ENCODE measurements at places on chromosomes 16 and 17.
A peak's percentile ranks its signal among the peaks of the same experiment; 100 is the strongest.

DNA sequence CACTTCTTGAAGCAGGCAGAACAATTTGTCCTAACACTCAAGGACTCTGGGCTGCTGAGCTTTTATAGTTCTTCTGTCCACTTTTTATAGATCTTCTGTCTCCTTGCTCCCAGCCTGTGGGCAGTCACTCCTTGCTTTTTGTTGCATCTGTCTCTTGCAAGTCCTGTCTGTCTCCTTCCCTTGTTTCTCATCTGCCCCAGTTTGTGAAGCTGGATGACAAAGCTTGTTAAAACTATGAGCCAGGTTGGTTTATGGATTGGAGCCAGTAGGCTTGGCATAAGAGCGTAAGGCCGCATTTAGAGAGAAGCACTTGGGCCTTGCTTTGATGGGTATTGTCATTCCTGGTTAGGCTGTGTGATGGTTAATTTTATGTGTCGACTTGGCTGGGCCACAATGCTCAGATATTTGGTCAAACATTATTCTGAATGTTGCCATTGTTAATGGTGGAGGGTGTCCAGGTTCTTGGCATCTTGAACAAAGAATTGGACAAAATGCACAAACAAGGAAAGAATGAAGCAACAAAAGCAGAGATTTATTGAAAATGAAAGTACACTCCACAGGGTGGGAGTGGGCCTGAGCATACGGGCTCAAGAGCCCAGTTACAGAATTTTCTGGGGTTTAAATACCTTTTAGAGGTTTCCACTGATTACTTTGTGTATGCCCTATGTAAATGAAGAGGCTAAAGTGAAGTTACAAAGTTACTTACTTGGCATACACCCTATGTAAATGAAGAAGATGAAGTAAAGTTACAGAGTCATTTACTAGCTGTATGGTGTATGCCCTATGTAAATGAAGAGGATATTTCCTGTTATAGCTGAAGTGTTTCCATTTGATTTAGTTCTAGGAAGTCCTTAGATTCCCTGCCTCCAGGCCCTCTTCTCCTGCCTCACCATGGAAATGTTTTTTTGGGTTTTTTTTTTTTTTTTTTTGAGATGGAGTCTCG, 8.0 kb upstream of the CPPED1 start:
- no peak for DNase-seq

DNA sequence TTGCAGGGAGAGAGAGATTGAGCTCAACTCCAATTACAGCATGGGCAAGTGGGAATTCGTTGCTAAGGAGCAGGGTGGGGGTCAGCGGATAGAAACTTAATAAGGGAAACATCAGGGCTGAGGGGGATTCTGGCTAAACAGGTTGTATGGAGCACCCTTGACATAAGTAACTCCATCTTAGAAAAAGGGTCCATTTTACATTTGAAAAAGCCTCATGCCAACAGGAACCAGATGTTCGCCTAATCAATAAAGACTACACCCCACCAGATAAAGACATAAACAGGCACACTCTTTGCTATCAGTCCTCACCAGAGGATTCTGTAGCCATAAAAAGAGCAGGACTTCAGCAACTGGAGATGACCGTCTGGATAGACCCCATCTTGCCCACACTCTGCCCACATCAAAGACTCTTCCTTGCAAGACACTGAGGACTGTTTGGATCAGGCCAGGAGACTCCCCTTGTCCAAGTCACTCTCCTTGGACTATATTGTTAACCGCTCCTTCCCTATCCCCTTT, 1.6 kb upstream of the LRRC75A start:
- no peak for DNase-seq

- no peak for DNase-seq
Measured at GRCh38 chr17:77836557-77837041, 121.9 kb upstream of the TNRC6C start.

DNA sequence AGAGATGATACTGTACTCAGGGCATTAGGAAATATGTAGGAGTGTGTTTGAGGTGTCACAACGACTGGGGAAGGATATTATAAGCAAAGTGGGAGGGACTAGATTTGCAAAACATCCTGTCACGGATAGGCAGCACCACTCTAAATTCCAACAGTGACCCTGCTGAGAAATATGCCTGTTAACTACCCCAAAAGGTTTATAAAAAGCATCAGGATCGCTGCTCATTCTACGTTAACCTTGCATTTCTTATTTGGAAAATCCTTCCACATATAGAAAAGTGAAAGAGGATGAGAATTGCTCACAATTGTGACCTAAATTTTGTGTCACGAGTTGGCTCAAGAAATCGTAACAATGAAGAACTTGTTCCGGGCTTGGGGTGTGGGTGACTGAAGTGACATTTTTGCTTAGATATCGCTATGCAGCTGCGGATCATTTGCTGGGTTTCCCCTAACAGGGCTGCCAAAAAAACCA, 51.6 kb downstream of the N4BP1 start:
- DNase-seq, result no peak

- DNase-seq, result no peak
Measured at GRCh38 chr16:75308011-75308410, 56.6 kb upstream of the BCAR1 start.

GRCh38 chr16:2471016-2471652, at the start of gene NTN3:
Gene NTN3, plus strand, starts transcription at chr16:2471297. Its CDS starts 405 bp downstream, at chr16:2471702.
- no peak for DNase-seq

DNA sequence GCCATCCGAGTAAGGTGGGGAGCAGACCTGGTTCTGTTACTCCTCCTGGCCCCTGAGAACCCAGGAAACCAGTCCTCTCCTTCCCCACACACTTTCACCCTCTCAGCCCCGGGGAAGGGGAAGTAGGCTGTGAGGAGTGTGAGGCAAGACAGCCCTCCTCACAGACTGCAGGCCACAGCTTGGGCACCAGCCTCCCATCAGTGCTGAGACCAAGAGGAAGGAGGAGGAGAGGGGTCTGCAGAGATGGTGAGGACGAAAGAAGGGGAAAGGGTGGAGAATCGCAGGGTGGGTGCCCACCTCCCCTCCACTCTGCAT, 7.0 kb downstream of the G6PC3 start:
- no peak for DNase-seq

DNA sequence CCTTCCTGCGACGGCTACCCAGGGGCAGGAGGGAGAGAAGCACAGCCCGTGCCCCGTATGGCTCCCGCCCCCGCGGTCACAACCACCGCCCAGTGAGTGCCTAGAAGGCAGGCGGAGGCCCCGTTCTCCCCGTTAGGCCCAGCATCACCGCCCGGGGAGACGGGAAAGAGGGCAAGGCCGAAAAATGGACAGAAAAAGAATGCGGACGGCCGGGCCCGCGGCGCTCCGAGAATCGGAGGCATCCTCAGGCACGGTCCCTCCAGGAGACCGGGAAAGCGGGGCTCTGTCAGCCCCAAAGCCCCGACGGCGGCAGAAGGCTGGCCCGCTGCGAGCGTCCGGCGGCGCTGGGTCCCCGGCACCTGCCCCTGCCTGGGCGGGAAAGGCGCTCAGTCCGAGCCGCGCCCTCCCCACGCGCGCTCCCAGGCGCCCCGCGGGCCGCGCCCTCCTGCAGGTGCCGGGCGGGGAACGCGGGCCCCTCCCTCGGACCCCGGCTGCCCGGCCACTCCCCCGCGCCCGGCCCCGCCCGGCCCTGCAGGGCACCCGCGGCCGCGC, 407 bp downstream of the MCRIP1 start:
- DNase-seq, result no peak

GRCh38 chr17:8847891-8848290, 19.6 kb downstream of the PIK3R6 start:
- no peak for DNase-seq

GRCh38 chr17:50214976-50215760, 13.7 kb upstream of the COL1A1 start:
- no peak for DNase-seq

GRCh38 chr16:53876811-53877210, 172.9 kb downstream of the FTO start:
- DNase-seq, result no peak

GRCh38 chr16:24124291-24124690, 131.8 kb upstream of the CACNG3 start:
- no peak for DNase-seq

GRCh38 chr17:2621241-2621640, 27.8 kb downstream of the PAFAH1B1 start:
- no peak for DNase-seq

GRCh38 chr17:77145612-77146245, 5.0 kb downstream of the SEC14L1 start:
- DNase-seq, result peak; percentile 57

- DNase-seq, result no peak
Measured at GRCh38 chr16:67541391-67542263, 13.0 kb downstream of the RIPOR1 start.

- DNase-seq, result no peak
Measured at GRCh38 chr17:74241431-74241830, 28.1 kb downstream of the TTYH2 start.

DNA sequence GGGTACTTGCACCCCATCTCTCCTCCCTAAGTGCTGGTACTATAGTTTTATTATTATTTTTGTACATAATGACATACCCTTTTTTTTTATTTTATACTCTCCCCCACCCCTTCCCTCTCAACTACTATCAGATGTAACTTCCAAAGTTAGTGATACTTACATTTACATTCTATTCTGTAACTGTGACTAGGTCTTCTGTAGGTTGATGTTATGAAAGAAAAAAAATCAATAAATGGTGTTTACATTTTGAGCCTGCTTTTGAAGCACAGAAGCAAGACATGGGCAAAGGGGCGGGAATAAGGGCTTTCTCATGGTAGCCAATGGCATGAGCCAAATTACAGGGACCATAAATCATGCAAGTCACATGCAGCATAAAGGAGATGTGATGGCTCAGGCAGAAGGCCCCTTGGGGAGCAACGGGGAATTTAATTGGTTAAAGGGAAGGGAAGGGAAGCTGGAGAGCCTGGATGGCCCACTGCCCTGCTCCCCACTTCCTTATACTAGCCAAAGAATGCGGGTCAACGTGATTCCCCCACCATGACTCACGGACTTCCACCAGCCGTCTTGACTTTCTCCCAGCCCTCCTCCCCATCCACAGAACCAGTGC, 2.4 kb upstream of the ACSF2 start:
- DNase-seq, result no peak

GRCh38 chr17:7380855-7381683, at the start of gene TNK1:
Gene TNK1, plus strand, starts transcription at chr17:7381089. Its CDS starts 1,838 bp downstream, at chr17:7382927.
- no peak for DNase-seq

GRCh38 chr16:53085369-53085843, 30.6 kb downstream of the CHD9 start:
- DNase-seq, result no peak

DNA sequence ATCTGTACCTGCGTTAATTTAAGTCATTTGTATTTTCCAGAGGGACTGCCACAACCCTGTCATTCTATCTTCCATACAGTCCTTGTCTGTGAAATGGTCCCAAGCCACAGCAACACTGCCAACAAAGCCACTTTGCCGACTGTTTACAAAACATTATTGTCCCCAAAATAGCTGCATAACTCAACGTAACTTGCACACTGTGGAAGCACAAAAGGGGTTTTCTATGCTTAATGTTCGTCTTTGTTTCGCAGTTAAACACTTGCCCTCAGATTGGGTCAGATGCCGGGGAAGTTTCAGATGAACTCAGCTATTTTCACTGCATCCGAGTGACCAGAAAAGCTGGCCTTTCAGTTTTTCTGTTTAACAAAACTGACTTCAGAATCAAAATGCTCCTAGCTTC, 4.6 kb downstream of the SEC14L5 start:
- DNase-seq, result no peak

Measured in hypothalamus (tissue), 51 donors.